ENCODE measurements at places on chromosomes 2 and 18. TPM values are rescaled to one million over a fixed set of nuclear protein-coding genes. Genes with fewer than 3 reads are reported as not detected.

DNA sequence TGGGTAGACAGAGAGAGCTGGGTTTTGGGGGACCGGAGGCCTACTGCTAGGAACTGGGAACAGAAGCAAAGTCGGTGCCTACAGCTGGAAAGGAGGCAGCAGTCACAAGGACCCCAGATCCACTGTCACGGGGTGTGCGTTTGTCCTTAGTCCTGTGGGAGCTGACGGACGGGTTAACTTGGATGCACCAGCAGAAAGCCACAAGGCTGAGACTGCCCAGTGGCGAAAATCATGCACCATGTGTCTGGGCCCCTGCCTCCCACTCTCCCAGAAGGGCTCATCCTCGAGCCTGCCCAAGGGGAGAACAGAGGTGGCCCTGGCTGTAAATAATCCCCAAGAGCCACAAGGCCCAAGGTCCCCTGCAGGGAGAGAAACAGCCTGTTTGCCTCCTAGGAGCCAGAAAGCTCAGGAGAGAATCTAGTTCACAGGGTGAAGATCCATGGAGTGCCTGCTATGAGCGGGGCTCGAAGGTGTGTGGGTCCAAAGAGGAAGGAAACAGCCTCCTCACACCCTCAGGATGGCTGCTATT is 11.7 kb upstream of the RALB start:
- no peaks in the 10 kb centered on the region for H3K36me3 ChIP-seq
- H3K27ac ChIP-seq, result no peak overlapping the region
- DNase-seq, result no peak
- H3K27me3 ChIP-seq, result no peaks in the 10 kb centered on the region
- peaks cover 38% of the 10 kb centered on the region for H3K4me1 ChIP-seq
- no peak overlapping the region for H3K4me3 ChIP-seq

OR6B3 gene
- not detected for total RNA-seq

REEP1 gene
- 6.9 TPM for total RNA-seq

DNA sequence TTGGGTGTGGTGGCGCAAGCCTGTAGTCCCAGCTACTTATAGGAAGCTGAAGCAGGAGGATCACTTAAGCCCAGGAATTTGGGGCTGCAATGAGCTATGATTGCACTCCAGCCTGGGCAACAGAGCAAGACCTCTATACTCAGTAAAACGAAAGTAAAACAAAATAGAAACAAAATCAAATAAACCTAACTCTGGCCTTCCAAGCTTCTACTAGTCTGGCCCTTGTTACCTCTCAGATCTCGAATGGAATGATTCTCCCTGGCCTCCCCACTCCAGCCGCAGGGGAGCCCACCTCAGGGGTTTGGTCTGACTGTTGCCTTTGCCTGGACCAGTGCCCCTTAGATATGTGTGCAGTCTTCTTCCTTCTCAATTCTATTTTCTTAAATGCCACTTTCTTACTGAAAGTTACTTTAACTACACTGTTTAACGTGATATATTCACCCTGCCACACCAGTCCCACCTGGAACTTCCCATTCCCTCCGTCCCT is 160.0 kb upstream of the GCFC2 start:
- H3K36me3 ChIP-seq, result no peaks in the 10 kb centered on the region
- no peak overlapping the region for H3K4me3 ChIP-seq
- no peaks in the 10 kb centered on the region for H3K4me1 ChIP-seq
- H3K27me3 ChIP-seq, result no peaks in the 10 kb centered on the region
- DNase-seq, result no peak
- no peak overlapping the region for H3K27ac ChIP-seq

GRCh38 chr2:170122883-170123547 is 54.9 kb upstream of the MYO3B start:
- H3K27ac ChIP-seq, result no peak overlapping the region
- DNase-seq, result no peak
- H3K4me1 ChIP-seq, result no peaks in the 10 kb centered on the region
- no peak overlapping the region for H3K4me3 ChIP-seq

DNA sequence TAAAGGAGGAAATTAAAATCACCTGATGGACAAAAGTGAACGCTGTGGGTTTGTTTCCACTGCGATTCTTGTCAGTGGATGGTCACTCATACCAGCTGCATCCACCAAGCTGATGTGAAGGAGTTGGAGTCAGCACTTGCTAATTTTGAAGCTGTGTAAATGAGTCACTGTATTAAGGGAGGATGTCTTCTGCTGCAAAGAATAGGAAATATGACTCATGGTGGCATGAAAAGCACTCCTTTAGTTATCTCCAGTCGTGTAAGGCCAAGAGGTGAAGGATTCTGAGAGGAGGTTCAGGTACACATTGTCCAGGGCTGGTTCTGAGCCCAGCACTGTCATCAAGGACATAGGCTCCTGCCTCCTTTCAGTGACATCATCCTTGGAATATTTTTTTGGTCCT is 71.7 kb upstream of the SKOR2 start:
- H3K27ac ChIP-seq, result no peak overlapping the region
- no peaks in the 10 kb centered on the region for H3K4me1 ChIP-seq
- DNase-seq, result no peak
- peaks cover 5% of the 10 kb centered on the region for H3K27me3 ChIP-seq

GRCh38 chr2:141364821-141365220 is 766.0 kb downstream of the LRP1B start:
- no peaks in the 10 kb centered on the region for H3K36me3 ChIP-seq
- no peaks in the 10 kb centered on the region for H3K27me3 ChIP-seq
- H3K4me3 ChIP-seq, result no peak overlapping the region
- no peak overlapping the region for H3K27ac ChIP-seq
- no peak for DNase-seq
- H3K4me1 ChIP-seq, result no peaks in the 10 kb centered on the region

DNA sequence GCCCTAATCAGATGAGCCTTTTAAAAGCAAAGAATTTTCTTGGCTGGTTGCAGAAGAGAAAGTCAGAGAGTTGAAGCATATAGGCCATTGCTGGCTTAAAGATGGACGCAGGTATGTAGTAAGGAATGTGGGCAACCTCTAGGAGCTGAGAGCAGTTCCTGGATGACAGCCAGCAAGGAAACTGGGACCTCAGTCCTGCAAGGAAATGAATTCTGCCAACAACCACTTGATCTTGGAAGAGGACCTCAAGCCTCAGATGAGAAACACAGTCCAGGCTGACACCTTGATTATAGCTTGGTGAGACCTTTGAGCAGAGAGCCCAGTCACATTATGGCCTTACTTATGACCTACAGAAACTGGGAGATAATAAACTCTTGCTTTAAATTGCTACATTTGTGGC is 15.7 kb downstream of the PHOSPHO2 start:
- H3K27ac ChIP-seq, result no peak overlapping the region
- no peak overlapping the region for H3K4me3 ChIP-seq
- H3K4me1 ChIP-seq, result peaks cover 9% of the 10 kb centered on the region
- peak; percentile 66 for DNase-seq
- H3K27me3 ChIP-seq, result no peaks in the 10 kb centered on the region

- no peak for DNase-seq
- H3K4me1 ChIP-seq, result no peaks in the 10 kb centered on the region
- no peaks in the 10 kb centered on the region for H3K36me3 ChIP-seq
- no peak overlapping the region for H3K4me3 ChIP-seq
- H3K27me3 ChIP-seq, result no peaks in the 10 kb centered on the region
- no peak overlapping the region for H3K27ac ChIP-seq
These were observed 6.8 kb upstream of the DDX1 start for GRCh38 chr2:15584767-15585469.

- H3K27me3 ChIP-seq, result no peaks in the 10 kb centered on the region
- no peaks in the 10 kb centered on the region for H3K4me1 ChIP-seq
- H3K27ac ChIP-seq, result no peak overlapping the region
- no peaks in the 10 kb centered on the region for H3K36me3 ChIP-seq
These were observed 128.1 kb upstream of the SERTAD2 start for GRCh38 chr2:64781711-64782390.

DNA sequence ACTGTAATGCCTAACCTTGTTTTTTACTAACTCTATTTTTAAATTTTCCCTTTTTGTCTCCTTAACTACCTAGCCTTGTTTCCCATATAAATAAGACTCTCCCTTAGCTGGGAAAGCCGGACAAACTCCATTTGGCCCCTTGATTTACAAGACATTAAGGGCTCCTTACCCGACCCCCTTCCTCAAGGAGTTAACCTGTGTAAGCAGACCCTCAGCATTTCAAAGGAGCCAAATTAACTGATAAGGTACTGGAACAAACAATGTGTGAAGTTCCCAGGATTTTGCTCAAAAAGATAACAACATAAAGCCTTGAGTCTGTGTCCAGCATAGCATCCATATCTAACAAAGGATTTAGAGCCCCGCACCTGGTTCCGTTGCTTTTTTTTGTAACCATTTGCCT is 59.6 kb upstream of the C2orf15 start:
- H3K27me3 ChIP-seq, result peaks cover 10% of the 10 kb centered on the region
- no peak for DNase-seq
- no peaks in the 10 kb centered on the region for H3K36me3 ChIP-seq
- H3K4me3 ChIP-seq, result no peak overlapping the region
- H3K27ac ChIP-seq, result no peak overlapping the region

MTERF4 gene
- 32.0 TPM for total RNA-seq
